DMS153 (cell line): ENCODE measurements at places on chromosomes 4 and X.

DNA sequence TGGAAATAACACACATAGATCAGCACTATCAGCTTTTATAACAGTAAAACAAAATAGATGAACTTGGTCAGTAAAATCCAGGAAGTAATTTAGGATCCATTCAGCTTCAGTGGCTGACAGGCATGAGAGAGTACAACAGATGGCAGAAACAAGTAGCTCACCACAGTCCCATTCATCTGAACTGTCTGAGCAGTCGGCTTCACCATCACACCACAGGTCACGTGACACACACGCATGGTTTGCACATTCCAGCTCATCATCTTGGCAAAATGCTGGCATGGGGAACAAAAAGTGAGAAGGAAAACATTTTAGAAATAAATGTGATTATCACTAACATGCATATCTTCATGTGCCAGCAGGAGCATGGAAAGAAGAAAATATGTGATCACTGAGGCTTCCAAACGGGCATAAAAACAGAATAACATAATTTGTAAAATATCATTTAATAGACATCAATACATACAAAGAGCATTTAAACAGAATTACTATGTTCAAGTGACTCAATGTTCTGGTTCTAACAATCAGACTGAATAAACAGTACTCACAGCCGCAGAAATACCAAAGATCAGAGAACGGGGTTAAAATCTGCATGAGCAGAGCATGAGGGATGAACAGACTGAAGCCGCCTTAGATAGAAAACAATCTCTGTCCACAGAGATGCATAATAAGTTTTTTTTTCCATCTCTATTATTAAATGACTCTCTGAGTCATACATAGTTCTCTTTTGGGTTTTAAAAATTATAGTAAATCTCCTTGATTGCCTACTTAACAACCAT lies 158.1 kb downstream of the ATP10D start:
- DNase-seq = peak; percentile 1

DNA sequence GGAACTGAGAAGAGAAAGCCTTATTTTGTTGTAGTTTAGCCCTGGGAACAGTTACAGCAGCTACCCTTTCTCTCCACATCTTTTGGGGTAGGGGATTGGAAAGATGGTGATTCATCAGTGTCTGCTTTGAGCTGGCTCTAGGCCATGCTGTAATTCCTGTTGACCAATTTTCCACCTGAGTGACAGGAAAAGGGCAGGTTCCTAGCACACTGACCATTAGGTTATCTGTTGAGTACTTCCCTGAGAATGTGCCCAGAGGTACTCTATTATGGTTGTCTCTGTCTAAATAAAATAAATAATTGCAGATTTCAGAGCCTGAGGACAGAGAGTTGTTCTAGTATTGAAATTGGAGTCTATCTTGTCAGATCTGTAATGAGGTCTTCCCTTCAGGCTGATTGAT lies 109.0 kb downstream of the ENOX2 start:
- DNase-seq = peak; percentile 12

GRCh38 chr4:60450054-60450453 lies 750.1 kb upstream of the ADGRL3 start:
- DNase-seq = no peak

GRCh38 chr4:108372681-108373080 lies 203.9 kb upstream of the LEF1 start:
- DNase-seq = no peak

DNA sequence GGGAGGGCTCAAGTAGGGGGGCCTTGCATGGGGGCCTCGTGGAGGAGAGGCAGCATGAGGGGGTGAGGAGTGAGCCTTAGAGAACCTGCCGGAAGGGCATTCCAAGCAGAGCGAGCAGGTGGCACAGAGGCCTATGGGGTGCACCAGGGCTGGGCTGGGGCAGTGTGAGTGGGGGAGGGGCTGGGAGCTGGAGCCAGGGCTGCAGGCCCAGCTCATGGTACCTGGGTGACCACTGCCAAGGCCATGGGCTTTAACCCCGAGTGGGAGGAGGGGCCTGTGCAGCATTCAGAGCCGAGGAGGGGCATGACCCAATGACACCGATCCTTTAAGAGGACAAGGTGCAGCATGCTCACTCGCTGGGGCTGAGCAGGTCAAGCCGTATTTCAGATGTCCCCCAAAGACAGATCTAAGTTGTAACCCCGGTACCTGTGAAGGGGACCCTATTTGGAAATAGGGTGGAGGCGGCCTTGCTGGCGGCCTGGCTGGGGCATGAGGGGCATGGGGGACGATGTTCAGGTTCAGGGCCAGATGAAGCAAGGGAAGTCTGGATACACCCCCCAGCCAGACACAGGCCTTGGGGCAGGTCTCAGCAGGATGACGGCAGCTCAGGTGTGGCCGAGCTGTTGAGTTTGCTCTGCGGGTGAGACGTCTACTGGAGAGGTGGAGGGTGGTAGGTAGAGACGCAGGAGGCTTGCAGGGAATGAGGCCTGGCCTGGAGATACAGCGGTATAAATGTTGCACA lies 137.0 kb downstream of the CPZ start:
- no peak for DNase-seq

DNA sequence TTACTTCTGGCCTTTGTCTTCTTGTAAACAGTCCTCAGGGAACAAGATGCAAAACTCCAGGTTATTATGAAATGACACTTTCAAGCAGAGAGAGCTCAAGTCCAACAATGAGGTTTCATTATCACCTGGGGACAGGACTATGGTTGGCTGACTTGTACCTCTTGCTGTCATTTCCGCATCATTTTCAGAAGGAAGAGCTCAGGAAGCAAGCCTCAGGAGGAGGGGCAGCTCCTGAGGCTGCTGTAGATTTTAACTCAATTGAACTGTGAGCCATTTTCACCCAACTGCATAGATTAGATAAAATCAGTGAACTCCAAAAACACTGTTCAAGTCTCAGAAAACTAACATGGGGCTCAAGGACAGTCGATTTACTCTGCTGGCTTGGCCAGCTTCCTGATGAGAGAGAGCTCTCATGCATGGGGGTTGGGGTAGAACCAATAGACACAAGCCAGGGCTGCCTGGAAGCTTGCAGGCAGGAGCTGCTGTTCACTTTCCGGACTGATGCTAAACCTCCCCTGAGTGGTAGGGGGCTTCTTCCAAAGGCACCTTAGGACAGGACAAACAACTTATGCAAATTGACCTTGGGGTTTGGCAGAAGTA lies 23.6 kb downstream of the TMEM255A start:
- no peak for DNase-seq

- peak; percentile 39 for DNase-seq
Observed at GRCh38 chr4:113760795-113761619, 531 bp downstream of the CAMK2D start.

GRCh38 chrX:17669458-17669857 lies 67.8 kb upstream of the SCML1 start:
- DNase-seq = no peak

- DNase-seq = no peak
Observed at GRCh38 chr4:138915756-138916155, 99.8 kb upstream of the NOCT start.

GRCh38 chr4:14299166-14299565 lies 671.6 kb upstream of the BOD1L1 start:
- no peak for DNase-seq

DNA sequence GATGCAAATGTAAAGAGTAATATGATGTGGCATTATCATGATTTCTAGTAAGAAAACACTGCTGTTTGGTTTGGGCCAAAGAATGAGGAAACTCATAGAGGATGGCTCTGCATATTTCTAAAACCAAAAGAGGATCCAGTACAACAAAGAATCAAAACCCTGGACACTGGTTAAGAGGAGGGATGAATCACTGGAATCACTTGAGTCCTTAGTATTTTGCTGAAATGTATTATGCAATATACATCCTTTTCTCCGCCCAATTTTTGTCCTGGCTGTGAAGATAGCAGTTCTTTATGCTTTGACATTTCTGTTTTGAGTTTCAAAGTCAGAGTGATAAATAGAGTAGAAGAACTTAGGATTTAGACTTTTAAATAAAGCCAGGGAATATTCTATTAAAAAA lies 345.9 kb downstream of the PACRGL start:
- no peak for DNase-seq

DNA sequence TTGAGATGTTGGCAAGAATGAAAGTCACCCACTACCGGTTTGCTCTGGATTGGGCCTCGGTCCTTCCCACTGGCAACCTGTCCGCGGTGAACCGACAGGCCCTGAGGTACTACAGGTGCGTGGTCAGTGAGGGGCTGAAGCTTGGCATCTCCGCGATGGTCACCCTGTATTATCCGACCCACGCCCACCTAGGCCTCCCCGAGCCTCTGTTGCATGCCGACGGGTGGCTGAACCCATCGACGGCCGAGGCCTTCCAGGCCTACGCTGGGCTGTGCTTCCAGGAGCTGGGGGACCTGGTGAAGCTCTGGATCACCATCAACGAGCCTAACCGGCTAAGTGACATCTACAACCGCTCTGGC lies 12.3 kb downstream of the RPL9 start:
- DNase-seq = no peak

DNA sequence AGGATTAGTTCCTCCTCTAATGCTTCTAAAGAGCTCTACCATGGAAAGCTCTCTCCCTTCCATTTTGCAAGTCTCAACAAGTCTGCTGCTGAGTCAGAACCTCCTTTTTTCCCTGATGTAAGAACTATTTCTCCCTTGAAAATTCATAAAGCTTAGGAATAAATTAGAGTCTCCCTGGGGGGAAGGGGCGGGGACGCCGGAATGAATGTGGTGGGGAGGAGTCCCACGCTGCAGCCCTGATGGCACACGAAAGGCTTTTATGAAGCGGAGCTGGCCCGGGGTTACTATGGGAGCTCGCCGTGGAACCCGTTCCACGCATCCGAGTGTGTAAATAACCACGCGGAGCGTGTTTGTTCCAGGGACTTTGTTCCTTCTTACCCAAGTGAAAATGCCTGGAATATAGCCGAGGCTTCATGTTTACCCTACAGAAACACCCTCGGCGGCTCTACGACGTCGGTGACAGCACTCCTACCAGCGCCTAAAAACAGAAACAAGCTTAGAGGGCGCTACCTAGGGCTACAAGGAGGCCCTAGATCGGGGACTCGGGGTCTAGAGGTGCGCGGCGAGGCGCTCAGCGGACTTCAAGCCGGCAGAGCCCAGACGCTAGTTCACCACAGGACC lies 923 bp upstream of the CPEB2 start:
- peak; percentile 24 for DNase-seq

DNA sequence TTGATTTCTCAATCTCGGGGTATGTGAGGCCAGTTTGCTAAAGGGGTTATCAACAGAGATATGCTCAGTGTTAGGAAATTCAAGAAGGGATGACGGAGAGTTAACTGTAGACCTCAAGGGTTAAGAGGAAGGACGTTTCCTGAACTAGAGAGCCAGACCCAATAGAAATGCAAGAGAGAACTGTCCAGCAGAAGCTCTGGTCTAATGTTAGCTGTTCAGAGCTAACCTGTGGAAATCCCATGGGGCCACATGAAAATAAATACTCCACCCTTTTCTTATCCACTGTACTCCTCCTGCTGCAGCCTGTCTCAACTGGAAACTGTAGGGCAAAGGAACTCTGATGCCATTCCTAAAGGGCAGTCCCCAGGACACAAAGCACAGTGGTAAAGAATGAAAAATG lies 274.3 kb downstream of the DMD start:
- DNase-seq = no peak
